Tibial nerve (tissue), 4 donors: ENCODE measurements at places on chromosomes 7 and 10.

DNA sequence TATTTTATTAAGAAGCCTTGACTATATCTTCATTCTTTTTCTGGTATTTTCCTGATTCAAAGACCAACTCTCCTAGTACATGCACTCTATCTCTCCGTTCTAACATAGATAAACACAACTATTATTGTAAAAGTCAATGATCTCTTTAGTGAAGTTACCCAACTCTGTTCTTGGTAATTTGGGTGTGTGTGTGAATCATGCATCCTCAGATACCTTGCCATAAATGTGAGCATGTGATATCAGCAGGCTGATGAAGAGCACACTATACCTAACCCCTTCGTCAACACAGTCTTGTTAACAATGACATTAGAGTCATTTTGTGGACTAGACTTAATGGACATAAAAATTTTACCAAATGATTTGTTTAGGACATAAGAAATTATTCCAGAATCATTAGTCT, 1122.1 kb downstream of the XPNPEP1 start:
- no peaks in the 10 kb centered on the region for H3K4me1 ChIP-seq
- no peaks in the 10 kb centered on the region for H3K36me3 ChIP-seq
- H3K27ac ChIP-seq = no peak overlapping the region
- no peak for DNase-seq

- no peaks in the 10 kb centered on the region for H3K27me3 ChIP-seq
- no peak for DNase-seq
- H3K4me1 ChIP-seq = peaks cover 7% of the 10 kb centered on the region
- H3K27ac ChIP-seq = no peak overlapping the region
Observed at GRCh38 chr10:38007991-38008390, 2.5 kb upstream of the ZNF33A start.

GRCh38 chr10:92972886-92973285, 87.7 kb upstream of the CYP26C1 start:
- H3K36me3 ChIP-seq = no peaks in the 10 kb centered on the region
- H3K4me1 ChIP-seq = no peaks in the 10 kb centered on the region
- DNase-seq = no peak
- H3K27ac ChIP-seq = no peak overlapping the region

- H3K27me3 ChIP-seq = no peaks in the 10 kb centered on the region
- no peak for DNase-seq
- H3K27ac ChIP-seq = no peak overlapping the region
- no peaks in the 10 kb centered on the region for H3K36me3 ChIP-seq
- no peaks in the 10 kb centered on the region for H3K4me1 ChIP-seq
Observed at GRCh38 chr7:143906895-143907294, 4.9 kb upstream of the TCAF1 start.

DNA sequence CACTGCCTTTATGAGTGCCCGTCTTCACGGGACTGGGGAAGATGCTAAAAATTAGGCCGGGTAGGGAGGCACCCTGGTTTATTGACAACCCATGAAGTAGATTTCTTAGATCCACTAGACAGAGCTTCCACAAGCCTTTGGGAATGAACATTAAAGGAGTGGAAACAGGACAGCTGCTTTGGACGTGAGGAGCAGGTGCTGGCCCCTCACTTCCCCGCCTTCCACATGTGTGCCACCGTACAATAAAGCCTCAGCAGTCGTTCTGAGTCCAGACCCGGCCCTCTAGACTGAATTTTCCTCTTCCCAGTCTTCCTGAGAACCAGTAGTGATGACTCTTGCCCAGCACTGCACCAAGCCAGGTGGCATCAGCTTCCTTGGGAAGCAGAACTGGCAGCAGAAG, 282.4 kb downstream of the CELF2 start:
- no peaks in the 10 kb centered on the region for H3K36me3 ChIP-seq
- H3K4me1 ChIP-seq = no peaks in the 10 kb centered on the region
- peak overlapping the region; percentile 26 for H3K27ac ChIP-seq
- no peak for DNase-seq
- no peak overlapping the region for H3K4me3 ChIP-seq
- H3K27me3 ChIP-seq = no peaks in the 10 kb centered on the region

GRCh38 chr10:9140373-9140772, 1085.9 kb downstream of the GATA3 start:
- H3K36me3 ChIP-seq = no peaks in the 10 kb centered on the region
- no peak overlapping the region for H3K27ac ChIP-seq
- H3K27me3 ChIP-seq = no peaks in the 10 kb centered on the region
- no peak for DNase-seq
- no peak overlapping the region for H3K4me3 ChIP-seq

GRCh38 chr7:22016507-22016906, 70.8 kb upstream of the CDCA7L start:
- no peaks in the 10 kb centered on the region for H3K4me1 ChIP-seq
- H3K4me3 ChIP-seq = no peak overlapping the region
- H3K36me3 ChIP-seq = no peaks in the 10 kb centered on the region
- H3K27me3 ChIP-seq = no peaks in the 10 kb centered on the region
- H3K27ac ChIP-seq = no peak overlapping the region
- no peak for DNase-seq

GRCh38 chr7:142811154-142811737, 40.5 kb downstream of the PRSS2 start:
- DNase-seq = no peak
- no peaks in the 10 kb centered on the region for H3K4me1 ChIP-seq
- peaks cover 18% of the 10 kb centered on the region for H3K27me3 ChIP-seq
- H3K4me3 ChIP-seq = no peak overlapping the region
- H3K27ac ChIP-seq = no peak overlapping the region

- no peaks in the 10 kb centered on the region for H3K36me3 ChIP-seq
- no peaks in the 10 kb centered on the region for H3K27me3 ChIP-seq
- DNase-seq = no peak
- H3K27ac ChIP-seq = no peak overlapping the region
Observed at GRCh38 chr10:36942616-36943015, 182.8 kb upstream of the ANKRD30A start.

DNA sequence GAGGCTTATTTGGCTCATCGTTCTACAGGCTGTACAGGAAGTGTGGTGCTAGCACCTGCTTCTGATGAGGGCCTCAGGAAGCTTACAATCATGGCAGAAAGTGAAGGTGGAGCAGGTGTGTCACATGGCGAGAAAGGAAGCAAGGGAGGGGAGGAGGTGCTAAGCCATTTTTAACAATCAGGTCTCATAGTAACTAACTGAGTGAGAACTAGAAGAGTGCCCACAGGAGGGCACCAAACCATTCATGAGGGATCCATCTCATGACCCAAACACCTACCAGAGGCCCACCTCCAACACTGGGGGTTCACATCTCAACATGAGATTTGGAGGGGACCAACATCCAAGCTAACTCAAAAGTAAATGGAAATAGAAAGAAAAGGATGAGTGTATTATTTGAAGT, 78.1 kb downstream of the CXCL12 start:
- no peak overlapping the region for H3K27ac ChIP-seq
- no peak for DNase-seq
- no peaks in the 10 kb centered on the region for H3K36me3 ChIP-seq
- no peaks in the 10 kb centered on the region for H3K27me3 ChIP-seq

- no peaks in the 10 kb centered on the region for H3K36me3 ChIP-seq
- no peak overlapping the region for H3K4me3 ChIP-seq
- peak; percentile 5 for DNase-seq
- no peaks in the 10 kb centered on the region for H3K4me1 ChIP-seq
Observed at GRCh38 chr7:48245751-48246472, 74.7 kb downstream of the ABCA13 start.

DNA sequence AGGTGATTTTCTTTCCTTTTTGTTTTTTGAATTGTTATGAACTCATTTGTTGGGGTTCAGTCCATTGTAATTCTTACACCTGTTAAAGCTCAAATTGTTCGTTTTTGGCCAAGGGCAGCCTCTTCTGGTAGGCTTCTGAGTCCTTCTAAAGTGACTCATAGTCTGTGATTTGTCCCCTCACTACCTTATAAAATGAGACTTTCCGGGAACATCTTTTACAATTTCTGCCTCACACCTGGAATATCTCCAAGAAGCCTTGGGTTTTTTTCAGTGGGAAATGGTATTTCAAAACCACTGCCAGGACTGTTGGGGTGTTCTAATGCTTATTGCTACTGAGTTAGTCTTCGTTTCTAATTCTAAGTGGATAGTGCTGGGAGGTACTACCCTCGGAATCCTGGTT, 56.7 kb downstream of the BMPR1A start:
- H3K27me3 ChIP-seq = no peaks in the 10 kb centered on the region
- no peak overlapping the region for H3K27ac ChIP-seq
- H3K4me1 ChIP-seq = no peaks in the 10 kb centered on the region
- H3K36me3 ChIP-seq = no peaks in the 10 kb centered on the region
- no peak for DNase-seq
- no peak overlapping the region for H3K4me3 ChIP-seq

DNA sequence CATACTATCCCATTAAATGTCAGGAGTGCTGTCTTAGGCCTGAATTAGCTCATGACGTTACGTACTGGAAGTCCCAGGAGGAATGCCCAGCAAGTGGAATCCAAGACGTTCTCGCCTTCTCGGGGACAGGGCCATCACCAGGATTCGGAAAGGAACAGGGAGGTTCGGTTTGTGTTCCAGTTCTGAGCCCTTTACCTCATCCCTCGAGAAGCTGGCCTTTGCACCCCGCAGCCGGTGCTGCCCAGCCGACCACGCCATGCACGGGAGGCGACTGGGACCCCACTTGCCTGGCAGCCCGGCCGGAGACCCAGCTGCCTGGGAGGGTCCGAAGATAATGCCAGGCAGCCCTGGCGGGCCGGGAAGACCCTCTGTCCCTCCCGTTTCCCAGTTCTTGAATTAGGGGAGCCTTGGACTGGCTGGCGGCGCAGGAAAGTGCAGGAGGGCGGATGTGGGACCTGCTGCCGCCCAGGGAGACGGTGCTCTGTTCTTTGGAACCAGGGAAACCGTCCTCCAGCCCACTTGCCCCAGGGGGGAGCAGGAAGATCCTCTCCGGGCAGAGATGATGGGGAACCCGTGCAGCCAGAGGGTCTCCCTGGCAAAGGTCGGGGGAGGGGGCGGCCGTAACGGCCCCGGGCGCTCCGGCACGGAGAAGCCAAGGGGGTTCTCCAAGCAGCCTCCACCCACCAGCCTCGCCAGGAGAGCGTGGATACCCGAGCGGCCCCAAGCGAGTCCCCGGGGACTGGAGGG, 671 bp upstream of the CHST3 start:
- H3K27me3 ChIP-seq = no peaks in the 10 kb centered on the region
- DNase-seq = peak; percentile 70
- peaks cover 42% of the 10 kb centered on the region for H3K4me1 ChIP-seq
- peak overlapping the region; percentile 98 for H3K27ac ChIP-seq

GRCh38 chr10:94076325-94076841, 82.7 kb downstream of the PLCE1 start:
- H3K4me3 ChIP-seq = no peak overlapping the region
- peaks cover 24% of the 10 kb centered on the region for H3K4me1 ChIP-seq
- peak overlapping the region; percentile 20 for H3K27ac ChIP-seq
- no peaks in the 10 kb centered on the region for H3K27me3 ChIP-seq
- DNase-seq = no peak
- no peaks in the 10 kb centered on the region for H3K36me3 ChIP-seq

DNA sequence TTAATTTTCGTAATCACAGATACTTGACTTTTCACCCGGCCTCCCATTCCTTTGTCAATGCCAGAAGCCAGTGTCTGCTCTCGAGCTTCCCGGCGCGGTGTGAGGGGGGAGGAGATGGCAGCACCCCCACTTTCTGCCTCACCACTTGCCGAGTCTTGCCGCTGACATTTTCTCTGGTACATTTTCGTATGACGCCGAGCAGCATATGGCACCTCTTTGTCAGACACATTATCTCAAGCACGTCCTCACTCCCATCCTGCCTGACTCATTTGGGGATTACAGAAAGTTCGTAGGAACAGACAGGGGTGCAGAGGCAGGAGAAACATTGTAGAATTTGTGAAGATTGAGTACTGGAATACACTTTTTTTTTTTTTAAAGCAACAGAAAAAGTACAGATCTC, 60.8 kb upstream of the SORCS3 start:
- no peak overlapping the region for H3K4me3 ChIP-seq
- H3K36me3 ChIP-seq = no peaks in the 10 kb centered on the region
- no peaks in the 10 kb centered on the region for H3K27me3 ChIP-seq

- no peaks in the 10 kb centered on the region for H3K27me3 ChIP-seq
- DNase-seq = no peak
- no peak overlapping the region for H3K4me3 ChIP-seq
- no peak overlapping the region for H3K27ac ChIP-seq
- H3K36me3 ChIP-seq = no peaks in the 10 kb centered on the region
Observed at GRCh38 chr7:68258609-68259008, 1262.0 kb downstream of the TYW1 start.

DNA sequence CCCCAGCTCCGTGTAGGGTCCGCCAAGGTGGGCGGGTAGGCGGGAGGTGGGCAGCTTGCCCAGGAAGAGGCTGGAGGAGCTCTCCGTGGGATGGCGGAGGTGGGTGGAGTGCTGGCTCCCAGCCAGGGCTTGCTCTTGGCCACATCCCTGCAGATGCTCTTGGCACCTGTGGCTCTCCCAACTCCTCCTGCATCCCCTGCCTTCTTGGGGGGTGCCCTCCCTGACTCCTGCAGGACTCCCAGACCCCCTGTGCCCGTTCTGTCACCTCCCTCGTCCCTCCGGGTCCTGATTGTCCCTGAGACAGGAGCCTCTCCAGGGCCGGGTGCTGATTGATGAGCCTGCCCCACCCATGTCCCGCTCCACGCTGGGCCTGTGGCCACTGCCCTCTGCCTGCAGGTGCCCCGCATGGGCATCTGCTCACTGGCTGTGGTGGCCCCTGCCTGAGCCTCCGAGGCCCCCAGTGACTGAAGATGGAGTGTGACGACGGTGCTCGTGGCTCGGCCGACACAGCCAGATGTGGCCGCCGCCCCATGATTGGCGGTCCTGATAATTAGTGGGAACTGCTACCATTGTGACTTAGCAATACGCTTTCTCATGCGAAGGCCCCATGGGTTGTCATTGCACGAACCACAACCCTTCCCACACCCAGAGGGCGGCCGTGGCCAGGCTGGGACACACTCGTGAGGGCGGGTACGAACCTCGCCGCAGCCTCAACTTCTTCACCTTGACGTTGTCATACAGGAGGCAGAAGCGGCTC, 23.6 kb downstream of the CFAP46 start:
- no peak overlapping the region for H3K4me3 ChIP-seq
- no peaks in the 10 kb centered on the region for H3K4me1 ChIP-seq
- H3K27ac ChIP-seq = no peak overlapping the region
- H3K27me3 ChIP-seq = no peaks in the 10 kb centered on the region

- no peak overlapping the region for H3K4me3 ChIP-seq
- no peaks in the 10 kb centered on the region for H3K36me3 ChIP-seq
- peak overlapping the region; percentile 43 for H3K27ac ChIP-seq
- no peaks in the 10 kb centered on the region for H3K4me1 ChIP-seq
- H3K27me3 ChIP-seq = no peaks in the 10 kb centered on the region
Observed at GRCh38 chr7:2063563-2064260, 169.0 kb downstream of the MAD1L1 start.
